ENCODE measurements at places on chromosomes 16 and 17.

DNA sequence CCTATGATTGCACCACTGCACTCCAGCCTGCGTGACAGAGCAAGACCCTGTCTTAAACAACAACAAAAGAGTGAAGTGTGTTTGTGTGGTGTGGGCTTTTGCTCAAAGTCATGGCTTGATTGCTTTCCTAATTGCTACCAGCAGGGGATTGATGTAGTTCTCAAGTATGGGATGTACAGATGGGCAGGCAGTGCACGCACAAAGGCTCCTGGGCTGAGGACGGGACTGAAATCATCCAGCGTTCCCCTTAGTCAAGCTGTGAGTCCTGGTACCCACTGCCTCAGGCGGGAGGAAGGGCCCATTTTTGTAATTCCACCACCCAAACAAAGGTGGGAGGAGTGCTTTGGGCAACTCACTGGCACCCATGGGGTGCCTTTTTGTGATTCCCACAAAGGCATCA, 47.3 kb downstream of the GDE1 start:
- no peak for DNase-seq

- DNase-seq, result no peak
These were observed 34.1 kb upstream of the DHX8 start for GRCh38 chr17:43449470-43450248.

DNA sequence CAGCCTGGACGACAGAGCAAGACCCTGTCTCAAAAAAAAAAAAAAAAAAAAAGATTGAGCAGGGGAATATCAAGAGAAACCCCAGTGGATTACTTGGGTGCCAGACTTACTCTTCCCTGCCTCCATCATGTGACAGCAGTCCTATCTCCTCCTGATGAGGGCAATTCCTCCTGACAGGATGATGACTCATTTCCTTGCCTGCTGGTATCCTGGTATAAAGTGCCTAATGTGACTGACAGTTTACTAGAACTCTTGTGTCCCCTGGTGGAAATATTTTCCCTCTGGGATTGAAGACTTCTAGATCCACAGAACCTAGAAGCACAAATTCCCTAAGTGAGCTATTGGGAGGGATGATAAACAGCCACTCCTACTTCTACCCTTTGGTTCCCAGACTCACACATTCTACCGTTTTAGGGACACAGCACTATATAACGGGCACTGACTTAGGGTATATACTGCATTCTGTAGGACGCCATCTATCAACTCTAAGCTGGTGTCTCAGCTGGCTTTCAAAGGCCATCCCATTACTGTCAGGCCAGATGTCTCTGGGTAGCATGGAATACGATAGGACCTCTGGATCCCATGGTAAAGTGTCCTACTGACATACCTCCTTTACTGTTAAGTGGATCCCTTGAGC, 114.6 kb upstream of the MED13 start:
- no peak for DNase-seq

DNA sequence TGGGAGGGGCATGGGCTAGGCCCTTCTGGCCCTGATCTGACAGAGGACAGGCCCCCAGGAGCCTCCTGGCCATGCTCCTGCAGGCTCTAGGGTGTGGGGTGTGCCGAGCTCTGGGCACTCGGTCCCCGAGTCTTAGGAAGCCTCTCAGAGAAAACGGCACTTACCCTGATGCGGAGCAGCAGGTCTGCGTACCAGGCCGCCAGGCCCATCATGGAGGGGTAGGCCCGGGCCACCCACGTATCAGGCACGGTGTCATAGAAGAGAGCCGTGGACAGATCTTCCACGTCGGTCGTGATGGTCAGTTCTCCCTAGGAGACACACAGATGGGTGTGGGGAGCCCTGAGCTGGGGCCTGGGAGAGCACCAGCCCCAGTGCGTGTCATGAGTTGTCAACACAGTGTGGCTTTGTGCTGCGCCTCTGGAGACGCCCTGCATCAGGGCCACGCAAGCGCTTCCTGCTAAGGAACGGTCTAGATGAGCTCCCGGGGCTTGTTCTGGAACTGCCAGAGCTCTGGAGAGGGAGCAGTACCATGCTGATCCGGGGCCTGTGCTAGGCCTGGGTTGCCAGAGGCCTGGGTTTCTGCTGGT, 47.9 kb downstream of the PGS1 start:
- DNase-seq, result no peak

DNA sequence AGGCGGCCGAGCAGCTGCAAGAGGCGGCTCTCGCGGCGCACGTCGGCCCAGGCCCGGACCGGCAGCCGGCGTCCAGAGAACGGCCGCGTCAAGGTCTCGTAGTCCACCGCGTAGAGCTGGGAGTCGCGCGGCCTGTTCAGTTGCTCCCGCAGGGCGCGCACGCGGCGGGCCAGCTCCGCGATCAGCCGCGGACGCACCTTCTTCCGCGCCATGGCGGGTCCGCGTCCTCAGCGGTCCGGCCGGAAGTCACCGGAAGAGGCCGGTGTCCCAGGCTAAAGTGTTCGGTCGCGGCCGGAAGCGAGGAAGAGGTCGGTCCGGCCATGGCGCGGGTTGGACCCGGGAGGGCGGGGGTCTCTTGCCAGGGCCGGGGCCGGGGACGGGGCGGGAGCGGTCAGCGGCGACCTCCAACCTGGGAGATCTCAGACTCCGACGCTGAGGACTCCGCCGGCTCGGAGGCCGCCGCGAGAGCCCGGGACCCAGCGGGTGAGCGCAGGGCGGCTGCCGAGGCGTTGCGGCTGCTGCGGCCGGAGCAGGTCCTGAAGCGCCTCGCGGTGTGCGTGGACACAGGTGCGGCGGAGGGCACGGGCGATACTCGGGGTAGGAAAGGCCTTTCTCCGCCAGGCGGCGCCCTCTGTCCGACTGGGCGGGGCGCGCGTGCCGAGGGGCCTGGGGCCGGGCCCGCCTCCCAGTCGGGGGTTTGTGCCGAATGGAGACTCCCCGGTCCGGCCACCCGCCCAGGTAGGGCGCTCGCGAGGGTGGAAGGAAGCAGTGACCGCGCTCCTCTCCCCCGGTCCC, at the start of gene MRPS34:
Gene MRPS34, minus strand, starts transcription at position 227 of the 795 bp plus-strand sequence. Its CDS starts 15 bp downstream, at position 212.
- peak; percentile 78 for DNase-seq

DNA sequence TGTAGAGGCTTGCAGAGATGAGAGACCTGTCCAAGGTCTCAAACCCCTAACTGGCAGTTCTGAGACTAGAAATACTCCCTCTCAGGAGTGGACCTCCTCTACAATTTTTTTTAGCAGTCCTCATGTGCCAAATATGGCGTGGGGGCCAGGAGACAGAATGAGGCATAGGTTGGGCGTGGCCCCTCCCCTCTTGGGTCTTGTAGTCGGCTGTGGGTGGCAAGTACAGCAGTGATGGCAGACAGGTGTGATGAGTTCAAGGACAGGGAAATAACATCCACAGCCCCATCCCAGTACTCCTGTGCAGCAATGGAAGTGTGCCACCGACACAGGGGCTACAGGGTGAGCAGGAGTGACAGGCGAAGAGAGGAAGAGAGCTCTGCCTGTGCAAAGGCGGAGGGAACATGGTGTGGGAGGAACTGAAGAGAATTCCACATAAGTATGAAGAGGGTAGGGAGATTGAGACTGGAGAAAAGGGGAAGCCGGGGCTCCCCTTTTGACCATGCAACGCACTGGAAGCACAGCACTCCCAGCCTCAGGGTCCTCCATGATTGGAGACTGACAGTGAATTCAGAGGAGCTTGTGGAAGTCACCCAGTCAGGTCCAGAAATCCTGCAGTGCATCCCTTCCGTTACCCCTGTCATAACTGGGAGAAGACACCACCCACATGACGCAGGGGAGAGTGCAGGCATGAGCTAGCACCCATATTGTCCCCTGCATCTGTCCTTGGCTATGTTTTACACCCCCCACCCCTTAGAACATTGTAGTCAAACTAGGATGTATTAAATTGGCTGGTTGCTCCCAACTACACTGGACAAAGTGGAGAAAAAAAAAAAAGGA, 14.8 kb upstream of the CETP start:
- no peak for DNase-seq

GRCh38 chr17:55351226-55351625, 70.4 kb downstream of the MMD start:
- no peak for DNase-seq

GRCh38 chr16:84180519-84181140, 6.2 kb downstream of the TAF1C start:
- DNase-seq, result no peak

DNA sequence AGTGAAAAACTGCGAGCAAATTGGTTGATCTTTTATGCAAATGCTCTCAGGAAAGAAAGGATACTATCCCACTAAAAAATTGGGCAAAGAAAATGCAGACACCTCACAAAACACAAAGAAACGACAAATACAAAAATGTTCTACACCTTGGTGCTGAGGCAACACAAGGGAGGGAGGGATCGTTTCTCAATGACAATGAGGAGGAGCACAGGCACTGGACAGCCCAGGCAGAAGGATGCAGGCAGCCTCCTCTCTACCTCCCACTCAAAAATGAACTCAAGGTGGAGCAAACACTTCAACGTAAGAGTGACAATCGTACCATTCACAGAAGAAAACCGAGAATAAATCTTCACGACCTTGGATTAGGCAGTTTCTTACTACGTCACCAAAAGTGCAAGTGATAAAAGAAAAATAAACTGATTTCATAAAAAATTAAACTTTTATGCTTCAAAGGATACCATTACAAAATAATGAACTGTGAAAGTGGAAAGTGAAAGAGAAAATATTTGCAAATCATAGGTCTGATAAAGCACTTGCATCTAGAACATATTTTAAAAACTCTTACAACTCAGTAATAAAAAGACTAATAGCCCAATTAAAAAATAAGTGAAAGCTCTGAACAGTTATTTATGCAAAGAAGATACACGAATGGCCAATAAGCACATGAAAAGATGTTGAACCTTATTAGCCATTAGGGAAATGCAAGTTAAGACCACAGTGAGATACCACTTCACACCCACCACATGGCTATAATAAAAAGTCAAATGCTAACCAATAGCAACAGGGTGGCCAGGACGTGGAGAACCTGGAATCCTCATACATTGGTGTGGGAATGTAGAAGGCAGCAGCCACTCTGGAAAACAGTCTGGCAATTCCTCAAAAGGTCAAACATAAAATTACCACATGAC, 80.8 kb upstream of the TRAP1 start:
- no peak for DNase-seq

DNA sequence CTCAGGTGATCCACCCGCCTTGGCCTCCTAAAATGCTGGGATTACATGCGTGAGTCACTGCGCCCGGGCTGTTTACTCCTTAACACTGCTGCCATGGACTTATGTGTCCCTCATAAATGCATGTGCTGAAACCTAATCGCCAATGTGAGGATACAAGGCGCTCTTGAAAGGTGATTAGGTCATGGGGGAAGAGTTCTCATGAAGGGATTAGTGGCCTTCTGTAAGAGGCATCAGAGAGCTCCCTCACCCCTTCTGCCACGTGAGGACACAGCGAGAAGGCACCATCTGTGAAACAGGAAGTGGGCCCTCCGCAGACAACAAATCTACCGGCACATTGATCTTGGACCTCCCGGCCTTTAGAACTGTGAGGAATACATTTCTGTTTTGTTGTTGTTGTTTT, 19.1 kb downstream of the ITPRIPL2 start:
- DNase-seq, result no peak

DNA sequence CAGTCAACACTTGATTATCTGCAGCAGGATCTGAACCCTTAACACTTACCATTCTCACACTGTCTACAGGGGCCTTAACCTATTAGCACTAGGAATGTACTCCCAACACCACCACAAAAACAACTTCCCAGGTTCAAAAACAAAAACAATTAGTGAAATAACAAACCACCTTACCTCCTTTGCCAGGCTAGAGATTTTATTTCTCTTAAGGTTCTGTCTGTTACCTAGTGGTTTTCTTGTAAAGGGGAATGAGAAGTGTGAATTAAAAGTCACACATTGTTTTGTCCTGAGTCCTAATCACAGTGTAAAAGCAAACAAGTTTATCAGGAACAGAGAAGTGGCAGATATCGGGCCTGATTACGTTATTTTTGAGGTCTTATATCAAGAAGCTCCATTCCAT, 9.7 kb downstream of the SMARCE1 start:
- DNase-seq, result no peak

DNA sequence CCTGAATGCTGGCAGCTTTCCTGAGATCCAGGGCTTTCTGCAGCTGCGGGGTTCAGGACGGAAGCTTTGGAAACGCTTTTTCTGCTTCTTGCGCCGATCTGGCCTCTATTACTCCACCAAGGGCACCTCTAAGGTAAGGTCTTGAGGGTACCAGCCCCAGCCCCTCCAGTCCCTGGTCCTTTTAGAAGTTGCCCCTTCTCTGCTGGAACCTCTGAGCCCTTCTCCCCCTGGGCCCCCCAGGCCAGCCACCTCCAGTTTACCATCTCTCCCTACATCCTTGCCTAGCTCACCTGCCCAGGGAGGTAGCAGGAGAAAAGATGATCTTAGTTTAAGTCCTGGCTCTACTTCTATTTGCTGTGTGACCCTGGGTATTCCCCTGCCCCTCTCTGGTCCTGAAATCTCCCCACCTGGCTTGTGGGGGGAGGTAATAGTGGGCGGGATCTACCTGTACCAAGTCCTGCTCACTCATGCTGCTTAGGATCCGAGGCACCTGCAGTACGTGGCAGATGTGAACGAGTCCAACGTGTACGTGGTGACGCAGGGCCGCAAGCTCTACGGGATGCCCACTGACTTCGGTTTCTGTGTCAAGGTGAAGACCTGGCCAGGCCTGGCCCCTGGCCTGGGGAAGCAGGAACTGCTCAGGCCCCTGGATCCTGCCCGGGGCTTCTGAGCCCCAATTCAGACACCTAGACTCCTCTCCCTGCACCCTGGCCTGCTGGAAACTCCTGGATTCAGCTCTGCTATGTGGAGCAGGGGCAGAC, 6.5 kb downstream of the GRB7 start:
- DNase-seq, result no peak

GRCh38 chr17:14198013-14198412, 38.6 kb downstream of the CDRT15 start:
- no peak for DNase-seq

- DNase-seq, result no peak
These were observed 18.1 kb downstream of the PRSS27 start for GRCh38 chr16:2701713-2702437.
